Heart right ventricle (tissue), 16 donors: ENCODE measurements at places on chromosomes 1 and 21. TPM values are rescaled to one million over a fixed set of nuclear protein-coding genes. Genes with fewer than 3 reads are reported as not detected.

The OR10J1 gene
- total RNA-seq, result not detected

The CA6 gene
- not detected for total RNA-seq

The WNT2B gene
- total RNA-seq, result 2.2 TPM

The AUNIP gene
- total RNA-seq, result 0.21 TPM
